HuH-7 (cell line): ENCODE measurements at places on chromosomes 6 and 20.

DNA sequence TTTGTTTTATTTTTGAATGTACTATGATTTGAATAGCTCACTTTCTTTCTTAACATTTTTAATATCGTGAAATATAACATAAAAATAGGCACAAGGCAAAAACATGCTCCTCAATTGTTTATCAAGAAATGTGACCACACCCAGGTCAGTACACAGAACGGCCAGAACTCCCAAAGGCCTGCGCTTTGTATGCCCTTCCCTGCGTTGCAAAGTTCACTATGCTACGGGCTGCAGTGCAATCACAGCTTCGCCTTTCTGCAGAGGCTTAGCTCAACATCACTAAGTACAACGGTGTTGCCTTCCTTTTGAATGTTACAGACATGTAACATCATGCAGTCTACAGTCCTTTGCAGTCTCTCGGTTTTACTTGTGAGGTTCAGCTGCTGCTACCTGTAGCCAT, 333.4 kb downstream of the THBS2 start:
- no peak for DNase-seq

GRCh38 chr6:55826941-55827340, 48.4 kb downstream of the BMP5 start:
- no peak for DNase-seq

DNA sequence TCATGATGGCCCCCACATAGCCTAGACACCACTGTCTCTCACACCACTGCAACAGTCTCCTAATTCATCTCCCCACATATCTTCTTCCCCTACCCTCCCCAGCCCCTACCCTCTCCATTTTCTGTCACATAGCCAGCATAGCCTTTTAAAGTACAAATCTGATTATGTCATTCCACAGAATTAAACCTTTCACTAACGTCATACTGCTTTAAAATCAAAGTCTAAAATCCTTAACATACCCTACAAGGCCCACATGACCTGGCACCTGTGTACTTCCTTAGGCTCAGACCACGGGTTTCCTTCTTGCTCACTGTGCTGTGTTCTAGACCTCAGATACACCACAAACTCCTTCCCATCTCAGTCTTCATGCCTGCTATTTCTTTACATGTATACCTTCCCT, 5.9 kb downstream of the OSTM1 start:
- no peak for DNase-seq

- DNase-seq: no peak
Measured at GRCh38 chr20:55099251-55099650, 623.9 kb downstream of the DOK5 start.

GRCh38 chr6:169096388-169096787, 157.3 kb downstream of the THBS2 start:
- no peak for DNase-seq

GRCh38 chr6:38671885-38672467, 31.0 kb downstream of the GLO1 start:
- peak; percentile 42 for DNase-seq

- DNase-seq: no peak
Measured at GRCh38 chr6:32905078-32905477, 35.8 kb downstream of the HLA-DMB start.

DNA sequence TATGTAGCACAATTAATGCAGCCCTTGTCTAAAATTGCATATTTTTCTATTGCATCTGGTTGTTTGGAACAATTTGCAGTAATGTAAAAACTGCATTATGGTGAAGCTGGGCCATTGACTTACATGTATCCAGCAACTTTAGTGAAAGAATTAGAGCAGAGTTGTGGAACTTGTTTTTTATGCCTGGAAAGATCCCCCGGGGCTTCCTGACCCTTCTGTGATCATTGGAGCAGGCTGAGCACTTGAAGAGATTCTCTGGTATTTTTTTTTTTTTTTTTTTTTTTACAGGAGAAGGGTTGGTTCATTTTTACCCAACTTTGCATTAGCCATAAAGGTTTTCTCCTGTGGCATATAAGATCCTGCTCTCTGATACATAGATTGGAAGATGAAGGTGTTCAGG, 45.0 kb downstream of the LIN28B start:
- no peak for DNase-seq

GRCh38 chr20:18436847-18437246, 30.0 kb downstream of the DZANK1 start:
- DNase-seq: no peak

DNA sequence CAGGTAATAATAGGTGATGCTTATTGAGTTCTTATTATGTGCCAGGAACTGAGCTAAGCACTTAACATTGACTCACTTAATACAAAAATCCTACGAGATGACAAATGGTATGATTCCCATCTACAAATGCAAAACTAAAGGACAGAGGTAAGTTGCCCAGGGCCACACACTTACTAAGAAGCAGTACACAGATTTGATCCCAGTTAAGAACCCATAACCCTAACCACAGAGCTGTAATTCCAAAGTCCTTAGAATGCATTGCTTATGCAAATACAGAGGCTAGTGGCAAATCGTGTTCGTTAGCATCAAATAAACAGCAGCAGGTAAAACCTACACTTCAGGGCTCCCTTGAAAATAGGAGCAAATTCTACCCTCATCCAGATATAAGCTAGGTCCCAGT, 104.0 kb downstream of the SASH1 start:
- no peak for DNase-seq

DNA sequence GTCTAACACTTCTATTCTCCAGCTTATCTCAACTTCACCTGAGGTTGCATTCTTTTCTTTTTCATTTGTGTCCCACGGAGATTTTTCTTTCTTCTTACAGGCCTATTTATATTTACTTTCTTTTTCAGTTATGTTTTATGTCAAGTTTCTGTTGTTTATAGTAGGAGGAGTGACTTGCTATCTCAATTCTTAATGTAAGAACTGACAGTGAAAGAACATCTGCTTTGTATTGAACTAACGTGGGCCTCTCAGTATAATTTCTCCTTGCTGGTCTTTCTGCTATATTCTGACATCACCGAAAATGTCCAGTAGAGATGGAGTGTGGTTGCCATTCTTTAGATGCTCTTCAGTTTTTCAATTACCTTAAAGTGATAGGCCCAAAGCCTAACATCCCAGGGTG, 521.7 kb downstream of the EPM2A start:
- no peak for DNase-seq

DNA sequence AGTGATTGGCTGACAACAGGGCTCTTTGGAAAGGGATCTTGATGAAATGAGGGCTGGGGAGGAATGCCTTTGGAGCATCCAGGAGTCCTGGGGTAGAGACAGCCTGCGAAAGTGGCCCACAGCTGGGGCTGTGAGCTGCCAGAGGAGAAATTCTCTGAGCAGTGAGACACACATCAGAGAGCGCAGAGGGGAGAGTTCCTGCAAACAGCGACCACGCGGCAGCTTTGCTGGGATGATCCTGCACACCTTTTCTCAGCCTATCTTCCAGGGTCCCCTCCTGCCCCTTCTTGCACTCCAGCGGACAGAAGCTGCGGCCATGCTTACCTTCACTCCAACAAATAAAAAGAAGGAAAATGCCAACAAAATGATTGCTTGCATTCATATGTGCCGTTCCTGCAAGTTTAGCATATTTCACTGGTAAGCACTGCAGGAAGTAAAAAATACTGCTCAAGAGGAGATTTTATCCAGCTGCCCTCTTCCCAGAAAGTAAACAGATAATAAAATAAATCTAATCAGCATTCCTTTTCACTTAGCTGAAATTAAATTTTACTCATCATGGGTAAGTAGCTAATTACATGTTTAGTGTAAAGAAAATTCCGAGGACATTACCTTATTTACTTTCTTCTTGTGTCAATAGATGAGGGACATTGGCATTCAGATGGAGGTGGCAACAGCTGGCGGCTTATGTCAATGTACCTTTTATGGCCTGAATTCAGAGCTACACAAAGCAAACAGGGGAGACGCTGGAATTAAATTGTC, 339.9 kb upstream of the ARID1B start:
- no peak for DNase-seq

DNA sequence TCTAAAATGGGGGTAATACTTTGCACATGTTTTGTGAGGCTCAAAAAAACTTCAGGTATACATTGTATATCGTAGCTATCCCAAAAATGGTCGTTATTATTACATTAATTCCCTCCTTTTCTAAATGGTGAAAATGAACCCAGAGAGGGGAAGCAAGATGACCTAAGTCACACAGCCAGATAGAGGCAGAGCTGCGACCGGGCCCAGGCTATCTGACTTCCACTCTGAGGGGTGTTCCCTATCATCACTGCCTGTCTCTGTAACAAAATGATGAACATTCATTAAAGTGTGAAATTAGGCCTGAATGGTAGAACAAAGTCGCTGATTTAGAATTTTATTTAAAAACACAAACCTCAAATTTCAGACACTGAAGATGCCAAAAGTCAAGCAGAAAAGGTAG, 29.1 kb upstream of the RIMS4 start:
- DNase-seq: no peak

GRCh38 chr6:157714153-157714490, 108.9 kb upstream of the SNX9 start:
- DNase-seq: no peak

- DNase-seq: no peak
Measured at GRCh38 chr6:1129131-1129530, 182.8 kb upstream of the FOXQ1 start.

DNA sequence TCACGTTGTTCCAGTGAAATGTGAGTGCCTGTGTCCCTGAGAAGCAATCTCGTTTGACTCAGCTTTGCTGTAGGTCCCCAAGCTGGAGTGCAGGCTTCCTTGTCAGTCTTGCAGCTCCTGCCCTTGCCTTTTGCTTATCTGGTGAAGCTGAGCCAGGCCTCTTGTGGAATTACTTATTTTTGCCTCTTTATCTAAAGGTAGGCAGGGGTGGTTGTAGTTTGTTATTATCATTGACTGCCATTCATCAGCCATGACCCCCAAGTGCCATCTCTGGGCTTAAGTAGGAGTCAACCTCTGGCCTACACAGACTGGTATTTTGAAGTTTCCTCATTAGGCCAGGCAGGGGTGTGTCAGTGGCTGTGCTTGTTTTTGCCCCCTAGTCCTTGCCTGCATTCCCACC, 2.1 kb downstream of the TMEM14B start:
- no peak for DNase-seq

- DNase-seq: no peak
Measured at GRCh38 chr6:161511447-161512095, 237.7 kb upstream of the AGPAT4 start.

- no peak for DNase-seq
Measured at GRCh38 chr20:15913391-15914025, 659.7 kb downstream of the KIF16B start.

DNA sequence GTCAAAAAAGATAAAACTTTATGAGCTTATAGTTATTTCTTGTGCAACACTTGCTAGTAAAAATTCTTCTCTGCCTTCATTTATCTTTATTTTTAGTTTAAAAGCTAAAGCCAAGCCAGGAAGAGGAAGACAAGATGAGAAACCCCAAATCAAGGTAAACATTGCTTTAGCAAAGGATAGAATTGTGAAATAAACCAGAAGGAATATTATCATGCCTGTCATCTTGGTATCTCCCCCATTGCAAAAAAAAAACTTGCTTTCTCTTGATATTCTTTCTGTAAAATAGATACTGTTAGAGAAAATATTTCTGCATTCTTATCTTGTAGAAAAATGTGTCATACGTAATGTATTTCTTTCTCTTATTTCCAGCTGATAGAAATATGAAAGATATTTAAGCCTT, 432.8 kb downstream of the GJA1 start:
- DNase-seq: no peak

- DNase-seq: no peak
Measured at GRCh38 chr20:46936415-46937156, 41.9 kb downstream of the EYA2 start.

DNA sequence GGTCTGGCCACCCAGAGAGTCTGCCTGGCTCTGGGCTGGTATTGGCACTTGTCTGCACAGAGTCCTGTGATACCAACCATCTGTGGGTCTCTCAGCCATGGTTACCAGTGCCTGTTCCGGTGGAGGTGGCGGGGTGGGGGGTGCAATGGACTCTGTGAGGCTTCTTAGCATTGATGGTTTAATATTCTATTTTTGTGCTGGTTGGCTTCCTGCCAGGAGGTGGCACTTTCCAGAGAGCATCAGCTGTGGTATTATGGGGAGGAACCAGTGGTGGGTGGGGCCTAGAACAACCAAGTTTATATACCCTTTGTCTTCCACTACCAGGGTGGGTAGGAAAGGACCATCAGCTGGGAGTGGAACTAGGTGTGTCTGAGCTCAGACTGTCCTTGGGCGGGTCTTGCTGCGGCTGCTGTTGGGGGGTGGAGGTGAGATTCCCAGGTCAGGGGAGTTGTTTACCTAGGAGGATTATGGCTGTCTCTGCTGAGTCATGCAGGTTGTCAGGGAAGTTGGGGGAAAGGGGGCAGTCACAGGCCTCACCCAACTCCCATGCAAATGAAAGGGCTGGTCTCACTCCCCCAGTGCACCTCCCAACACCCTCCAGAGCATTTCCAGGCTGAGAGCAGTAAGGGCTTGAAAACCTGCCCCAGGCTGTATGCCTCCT, 117.5 kb downstream of the FLRT3 start:
- DNase-seq: peak; percentile 45

- no peak for DNase-seq
Measured at GRCh38 chr20:50335866-50336265, 145.2 kb downstream of the CEBPB start.

DNA sequence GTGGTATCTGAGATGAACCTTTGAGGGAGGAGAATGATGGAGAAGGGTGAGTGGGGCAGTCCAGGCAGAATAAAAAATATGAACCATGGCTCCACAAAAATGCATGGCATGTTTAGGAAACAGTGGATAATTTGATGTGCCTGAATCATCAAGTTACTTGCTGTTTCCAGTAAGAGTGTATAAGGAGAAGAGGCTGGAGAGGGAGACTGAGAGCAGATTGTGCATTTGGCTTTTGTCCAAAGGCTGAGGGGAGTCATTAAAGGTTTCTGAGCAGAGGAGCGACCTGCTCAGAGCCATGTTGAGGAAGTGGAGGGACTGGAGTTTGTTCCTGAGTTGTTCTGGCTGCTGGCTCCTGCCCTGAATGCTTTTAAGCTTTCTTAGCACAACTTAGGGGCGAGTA, 6.1 kb downstream of the MMP24 start:
- no peak for DNase-seq

- DNase-seq: no peak
Measured at GRCh38 chr6:83480470-83480869, 31.9 kb upstream of the PRSS35 start.

- no peak for DNase-seq
Measured at GRCh38 chr6:155687645-155688044, 232.0 kb upstream of the NOX3 start.

- no peak for DNase-seq
Measured at GRCh38 chr6:149917679-149918078, 5.2 kb downstream of the RAET1G start.

DNA sequence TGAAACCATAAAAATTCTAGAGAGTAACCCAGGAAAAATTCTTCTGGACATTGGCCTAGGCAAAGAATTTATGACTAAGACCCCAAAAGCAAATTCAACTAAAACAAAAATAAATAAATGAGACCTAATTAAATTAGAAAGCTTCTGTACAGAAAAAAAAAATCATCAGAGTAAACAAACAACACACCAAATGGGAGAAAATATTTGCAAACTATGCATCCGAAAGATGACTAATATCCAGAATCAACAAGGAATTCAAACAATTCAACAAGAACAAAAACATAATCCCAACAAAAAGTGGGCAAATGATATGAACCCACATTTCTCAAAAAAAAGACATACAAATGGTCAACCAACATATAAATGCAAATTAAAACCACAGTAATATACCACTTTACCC, 242.6 kb upstream of the CDYL start:
- DNase-seq: no peak

GRCh38 chr6:127923135-127923534, 22.3 kb upstream of the THEMIS start:
- DNase-seq: no peak

- no peak for DNase-seq
Measured at GRCh38 chr20:3080939-3081388, 3.6 kb downstream of the AVP start.
